Kidney epithelial cell (primary cell): ENCODE measurements at places on chromosomes 16 and 17. TPM values are rescaled to one million over a fixed set of nuclear protein-coding genes. Genes with fewer than 3 reads are reported as not detected.

The CACNG3 gene
- total RNA-seq: not detected in 2 replicates

The CFAP97D1 gene
- total RNA-seq: not detected in 2 replicates

The P3H4 gene
- 50.5 and 58.4 TPM in 2 replicates for total RNA-seq

The KREMEN2 gene
- total RNA-seq: 0.04 and 1.3 TPM in 2 replicates

The PRR15L gene
- 0.27 and 0.92 TPM in 2 replicates for total RNA-seq

The TMEM114 gene
- total RNA-seq: not detected in 2 replicates

The HBQ1 gene
- 0.96 and 1.6 TPM in 2 replicates for total RNA-seq

The KIF2B gene
- not detected in 2 replicates for total RNA-seq

The SHCBP1 gene
- 2.2 and 3.7 TPM in 2 replicates for total RNA-seq

The KCNH4 gene
- 0.14 TPM in 1 of 2 replicates, not detected in the other for total RNA-seq
